Astrocyte (in vitro differentiated cells and primary cell): ENCODE measurements at places on chromosomes 7 and 10. TPM values are rescaled to one million over a fixed set of nuclear protein-coding genes. Genes with fewer than 3 reads are reported as not detected.
A peak's percentile ranks its signal among the peaks of the same experiment; 100 is the strongest.

DNA sequence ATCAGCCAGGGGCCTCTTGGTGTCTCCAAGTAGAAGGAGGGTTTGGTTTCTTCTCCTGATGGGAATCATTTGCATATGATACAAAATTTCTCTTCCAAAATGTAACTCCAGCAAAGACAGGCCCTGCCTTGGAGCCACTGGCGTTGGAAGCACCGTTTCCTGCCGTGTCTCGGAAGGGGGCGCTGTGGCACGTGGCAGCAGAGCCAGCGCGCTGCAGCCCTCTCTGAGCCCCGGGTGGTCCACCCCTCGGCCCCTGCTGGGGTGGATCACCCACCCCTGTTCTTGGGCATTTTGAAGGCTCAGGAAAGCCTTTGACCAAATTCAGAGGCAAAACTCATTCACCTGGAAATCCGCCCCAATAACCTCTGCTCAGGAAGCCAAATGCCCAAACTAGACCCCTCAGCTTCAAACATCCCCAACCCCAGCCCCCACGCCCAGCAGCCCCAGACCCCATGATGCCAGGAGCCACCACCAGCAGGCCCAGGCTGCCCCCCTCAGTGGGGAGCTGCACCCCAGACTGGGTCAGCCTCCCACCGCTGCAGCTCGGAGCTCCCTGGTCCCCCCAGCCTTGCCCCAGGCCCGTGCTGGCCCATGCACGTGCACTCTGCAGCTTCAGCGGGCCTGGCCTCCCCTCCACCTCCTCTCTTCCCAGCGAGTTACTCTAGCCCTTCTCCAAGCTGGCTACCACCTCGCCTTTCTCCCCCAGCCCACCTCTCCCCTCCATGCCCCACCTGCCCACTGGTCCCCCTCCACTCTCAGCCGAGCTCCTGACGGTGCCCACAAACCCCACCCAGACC, 29.5 kb upstream of the ELFN1 start:
- H3K4me1 ChIP-seq = no peaks in the 10 kb centered on the region
- H3K4me3 ChIP-seq = no peak overlapping the region
- no peak for DNase-seq
- H3K36me3 ChIP-seq = no peaks in the 10 kb centered on the region

GRCh38 chr7:26326211-26326610, 34.5 kb downstream of the SNX10 start:
- no peak for DNase-seq
- H3K4me1 ChIP-seq = no peaks in the 10 kb centered on the region
- no peaks in the 10 kb centered on the region for H3K36me3 ChIP-seq
- no peaks in the 10 kb centered on the region for H3K27me3 ChIP-seq
- H3K27ac ChIP-seq = no peak overlapping the region

DNA sequence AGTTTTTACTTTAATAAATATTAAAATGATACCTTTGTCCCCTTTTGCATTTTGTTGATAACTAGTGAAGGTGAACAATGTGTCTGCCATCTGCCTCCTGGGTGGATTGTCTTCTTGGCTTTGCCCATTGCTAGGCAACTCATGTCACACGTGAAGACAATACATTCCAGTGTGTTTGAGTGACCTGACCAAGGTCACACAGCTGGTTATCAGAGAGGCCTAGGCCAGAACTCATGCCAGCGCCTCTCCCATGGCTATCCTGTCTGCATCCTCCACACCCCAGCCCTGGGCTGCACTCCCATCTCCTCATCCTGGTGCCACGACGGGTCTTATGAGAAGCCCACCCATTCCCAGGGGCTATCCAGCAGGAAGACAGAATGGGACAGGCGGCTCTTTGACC, 108.7 kb downstream of the PLCE1 start:
- no peaks in the 10 kb centered on the region for H3K36me3 ChIP-seq
- H3K4me1 ChIP-seq = peaks cover 9% of the 10 kb centered on the region
- H3K27ac ChIP-seq = no peak overlapping the region
- no peak overlapping the region for H3K4me3 ChIP-seq
- H3K27me3 ChIP-seq = no peaks in the 10 kb centered on the region

DNA sequence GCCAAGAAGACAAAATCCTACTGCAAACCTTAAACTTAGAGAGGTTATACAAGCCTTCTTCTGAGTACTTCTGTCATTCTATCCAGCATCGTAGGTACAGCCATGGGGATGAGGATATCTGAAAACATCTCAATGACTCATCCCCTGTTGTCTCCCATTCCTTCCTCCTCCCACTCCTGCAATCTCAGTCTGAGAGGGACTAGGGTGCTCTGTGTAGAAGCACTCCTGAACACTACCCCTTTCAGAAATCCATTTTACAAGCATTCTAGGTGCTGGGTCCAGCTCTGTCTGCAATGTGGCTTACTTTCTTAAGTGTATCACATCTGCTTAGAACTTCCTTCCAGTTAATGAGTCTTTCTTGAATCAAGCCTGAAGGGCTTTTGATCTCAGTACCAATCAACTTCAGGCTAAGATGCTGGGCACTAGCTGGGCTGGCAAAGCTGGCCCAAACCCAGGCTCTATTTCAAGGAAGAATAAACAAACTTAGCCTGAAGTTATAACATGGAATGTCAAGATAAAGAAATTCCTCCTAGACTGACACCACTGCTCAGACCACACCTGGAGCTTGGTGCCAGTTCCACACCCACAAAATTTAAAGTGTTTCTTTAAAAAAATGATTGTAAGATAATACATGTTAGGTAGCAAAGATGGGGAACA, 270.3 kb upstream of the AOAH start:
- no peaks in the 10 kb centered on the region for H3K27me3 ChIP-seq
- H3K27ac ChIP-seq = no peak overlapping the region
- no peaks in the 10 kb centered on the region for H3K36me3 ChIP-seq
- peak; percentile 12 for DNase-seq
- H3K4me1 ChIP-seq = no peaks in the 10 kb centered on the region

GRCh38 chr7:115546790-115547189, 483.8 kb downstream of the TFEC start:
- no peaks in the 10 kb centered on the region for H3K27me3 ChIP-seq
- no peak overlapping the region for H3K27ac ChIP-seq

- peaks cover 2% of the 10 kb centered on the region for H3K27me3 ChIP-seq
- no peaks in the 10 kb centered on the region for H3K36me3 ChIP-seq
- H3K4me3 ChIP-seq = no peak overlapping the region
- no peak for DNase-seq
These were observed 109.4 kb downstream of the RELN start for GRCh38 chr7:103879928-103880600.

- no peak overlapping the region for H3K27ac ChIP-seq
- H3K27me3 ChIP-seq = no peaks in the 10 kb centered on the region
- DNase-seq = no peak
- no peaks in the 10 kb centered on the region for H3K36me3 ChIP-seq
These were observed 87.6 kb downstream of the HTR7 start for GRCh38 chr10:90769946-90770841.

The CDK5 gene
- total RNA-seq = 47.9 and 55.1 TPM in 2 replicates

The ACSL5 gene
- 0.68 and 0.79 TPM in 2 replicates for total RNA-seq

The RINT1 gene
- total RNA-seq = 28.0 and 28.1 TPM in 2 replicates
